ENCODE measurements at places on chromosomes 7 and 10.

- DNase-seq: no peak
Observed at GRCh38 chr7:445563-446288, 73.9 kb downstream of the PDGFA start.

DNA sequence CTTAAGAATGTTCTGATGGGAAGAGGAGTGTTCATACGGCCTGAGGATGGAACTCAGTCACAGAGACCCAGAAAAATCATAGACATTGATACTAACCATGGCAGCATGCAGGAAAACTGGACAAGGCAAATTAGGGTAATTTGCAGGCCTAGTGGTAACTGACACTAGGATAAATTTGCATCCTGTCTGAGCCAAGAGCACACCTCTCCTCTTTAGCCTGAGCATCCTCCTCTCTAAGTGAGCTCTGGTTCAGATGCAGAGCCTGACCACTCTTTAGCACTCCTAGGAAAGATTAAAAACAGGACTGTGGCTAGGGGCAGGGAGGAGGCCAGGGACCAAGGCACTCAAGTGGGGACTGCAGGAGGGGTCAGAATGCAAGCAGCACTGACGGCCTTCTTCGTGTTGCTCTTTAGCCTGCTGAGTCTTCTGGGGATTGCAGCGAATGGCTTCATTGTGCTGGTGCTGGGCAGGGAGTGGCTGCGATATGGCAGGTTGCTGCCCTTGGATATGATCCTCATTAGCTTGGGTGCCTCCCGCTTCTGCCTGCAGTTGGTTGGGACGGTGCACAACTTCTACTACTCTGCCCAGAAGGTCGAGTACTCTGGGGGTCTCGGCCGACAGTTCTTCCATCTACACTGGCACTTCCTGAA, at the start of gene TAS2R41:
TSS of gene TAS2R41 (plus strand) at position 373 of the 650 bp plus-strand sequence. CDS start at position 373, 0 bp downstream.
- DNase-seq: no peak

- DNase-seq: no peak
Observed at GRCh38 chr7:45161842-45162241, 4.3 kb downstream of the RAMP3 start.

GRCh38 chr10:30756151-30756550, 126.6 kb upstream of the LYZL2 start:
- no peak for DNase-seq

GRCh38 chr7:1285556-1286301, 53.1 kb downstream of the UNCX start:
- no peak for DNase-seq

All from stimulated activated CD4-positive, alpha-beta T cell treated with anti-CD3 and anti-CD28 coated beads, TNF-alpha, amount 100 ng/mL, for 24 hours (primary cell).